Dermis microvascular lymphatic vessel endothelial cell (primary cell): ENCODE measurements at places on chromosomes 1 and 21. TPM values are rescaled to one million over a fixed set of nuclear protein-coding genes. Genes with fewer than 3 reads are reported as not detected.

DYNLT5 gene
- total RNA-seq: 0.51 and 0.77 TPM in 2 replicates

- DNase-seq: peak; percentile 68
Measured at GRCh38 chr1:94801919-94802546, 18.1 kb upstream of the SLC44A3 start.

DNA sequence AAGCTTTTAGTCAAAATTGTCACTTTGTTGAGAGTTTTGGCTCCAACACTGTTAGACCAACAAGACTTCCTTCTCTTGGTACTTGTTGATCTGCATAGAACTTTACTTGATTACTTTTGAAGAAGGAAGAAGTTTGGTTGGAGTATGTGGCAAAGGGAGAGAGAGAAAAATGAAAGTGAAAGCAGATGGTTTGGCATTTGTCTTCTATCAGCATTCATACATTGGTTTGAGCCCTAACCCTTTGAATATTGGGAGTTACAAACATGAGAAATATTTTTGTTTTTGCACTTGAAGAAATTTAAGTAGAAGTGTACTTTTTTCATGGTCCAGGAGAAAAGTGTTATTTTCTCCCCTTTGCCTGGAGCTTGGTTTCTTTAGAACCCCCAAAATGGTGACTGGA lies 169.8 kb downstream of the ADGRL4 start:
- DNase-seq: no peak

KCND3 gene
- 0.13 and 0.38 TPM in 2 replicates for total RNA-seq

MOB3C gene
- 8.6 and 9.9 TPM in 2 replicates for total RNA-seq

GRCh38 chr1:209511169-209511568 lies 72.3 kb upstream of the CAMK1G start:
- DNase-seq: no peak

DNA sequence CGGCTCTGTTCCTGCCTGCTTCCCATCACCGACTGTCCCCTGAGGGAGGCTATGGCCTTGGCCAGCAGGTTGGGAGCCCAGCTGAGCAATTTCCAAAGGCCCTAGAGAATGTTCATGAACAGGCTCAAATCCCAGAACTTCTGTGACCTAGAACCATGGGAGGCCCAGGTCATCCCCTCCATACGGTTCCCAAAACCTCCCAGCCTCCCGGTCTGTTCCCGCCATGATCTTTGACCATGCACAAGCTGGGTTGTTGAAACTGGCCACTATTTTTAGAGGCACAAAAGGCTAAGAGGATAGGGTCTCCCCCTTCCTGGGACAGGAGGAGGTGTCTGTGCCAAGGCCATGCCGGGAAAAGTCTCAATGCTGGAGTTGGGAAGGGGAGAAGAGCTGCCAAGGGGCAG lies 27.5 kb downstream of the EPHA2 start:
- no peak for DNase-seq

GRCh38 chr1:184422490-184423233 lies 35.8 kb downstream of the C1orf21 start:
- DNase-seq: no peak

DNA sequence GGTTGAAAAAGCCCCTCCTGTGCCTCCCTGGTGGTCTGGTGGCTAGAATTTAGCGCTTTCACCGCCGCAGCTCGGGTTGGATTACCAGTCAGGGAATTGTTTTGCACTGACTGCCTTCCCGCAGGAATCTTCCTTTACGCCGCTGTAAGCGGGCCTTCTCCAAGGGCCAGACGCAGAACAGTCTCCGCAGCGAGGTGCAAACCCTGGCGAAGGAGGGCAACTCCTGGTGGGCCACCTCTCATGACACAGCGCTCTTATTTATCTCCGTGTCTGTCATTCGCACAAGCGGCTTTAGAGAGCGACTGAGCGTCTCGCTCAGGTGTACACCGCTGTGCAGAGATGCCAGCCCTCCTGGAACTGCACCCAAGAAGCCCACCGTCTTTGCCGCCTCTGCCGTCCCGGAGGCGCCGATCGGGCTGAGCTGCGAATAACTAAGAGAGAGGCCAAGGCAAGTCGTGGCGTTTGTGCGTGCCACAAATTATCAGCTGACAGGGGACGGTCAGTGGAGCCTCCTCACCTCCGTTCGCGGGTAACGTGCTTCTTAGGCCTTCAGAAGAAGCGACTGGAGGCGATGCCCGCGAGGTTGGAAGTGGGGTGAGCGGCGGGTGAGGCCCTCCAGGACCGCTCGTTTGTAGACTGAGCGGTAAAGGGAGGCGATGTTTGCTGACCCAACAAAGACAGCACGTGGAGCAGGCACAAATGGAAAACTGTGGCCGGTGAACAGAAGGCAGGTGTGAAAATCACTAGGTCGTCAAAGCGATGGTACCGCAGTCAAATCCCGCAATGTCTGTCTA lies 93.5 kb downstream of the PRKAB2 start:
- no peak for DNase-seq

- DNase-seq: no peak
Measured at GRCh38 chr1:198357937-198358336, 182.5 kb downstream of the ATP6V1G3 start.

DNA sequence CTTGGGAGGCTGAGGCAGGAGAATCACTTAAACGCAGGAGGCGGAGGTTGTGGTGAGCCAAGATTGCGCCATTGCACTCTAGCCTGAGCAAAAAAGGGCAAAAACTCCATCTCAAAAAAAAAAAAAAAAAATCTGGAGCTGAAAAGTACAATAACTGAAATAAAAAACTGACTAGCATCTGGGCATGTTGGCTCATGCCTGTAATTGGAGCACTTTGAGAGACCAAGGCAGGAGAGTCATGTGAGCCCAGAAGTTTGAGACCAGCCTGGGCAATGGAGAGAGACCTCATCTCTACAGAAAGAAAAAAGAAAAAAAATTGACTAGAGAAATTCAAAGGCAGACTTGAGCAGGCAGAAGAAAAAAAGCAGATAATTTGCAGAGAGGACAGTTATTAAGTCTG lies 18.1 kb downstream of the CLDN19 start:
- no peak for DNase-seq

DNA sequence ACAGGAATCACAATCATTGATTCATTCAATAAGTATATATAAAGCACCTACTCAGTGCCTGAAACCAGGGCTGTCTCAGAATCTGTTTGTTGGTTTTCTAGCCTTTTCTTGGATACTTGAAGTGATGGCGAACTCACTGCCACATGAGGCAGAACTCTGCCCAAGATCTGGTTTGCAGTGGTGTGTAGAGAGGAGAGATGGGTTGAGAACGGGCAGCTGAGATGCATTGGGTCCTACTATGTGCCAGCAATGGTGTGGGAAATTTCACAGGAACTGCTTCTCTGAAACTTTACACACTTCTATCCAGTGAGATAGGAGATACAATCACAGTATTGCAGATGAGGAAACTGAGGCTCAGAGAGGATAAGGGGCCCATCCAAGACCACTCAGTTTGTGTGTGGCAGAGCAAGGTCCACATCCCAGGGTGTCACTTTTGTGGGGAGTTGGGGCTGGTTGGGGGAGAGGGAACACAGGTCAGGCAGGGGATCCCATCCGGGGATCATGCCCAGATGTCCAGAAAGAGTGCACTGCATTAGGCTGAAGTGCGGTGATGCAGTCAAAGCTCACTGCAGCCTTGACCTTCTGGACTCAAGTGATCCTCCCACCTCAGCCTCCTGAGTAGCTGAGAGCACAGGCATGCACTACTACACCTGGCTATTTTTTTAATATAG lies 83.7 kb upstream of the IFFO2 start:
- DNase-seq: no peak

DNA sequence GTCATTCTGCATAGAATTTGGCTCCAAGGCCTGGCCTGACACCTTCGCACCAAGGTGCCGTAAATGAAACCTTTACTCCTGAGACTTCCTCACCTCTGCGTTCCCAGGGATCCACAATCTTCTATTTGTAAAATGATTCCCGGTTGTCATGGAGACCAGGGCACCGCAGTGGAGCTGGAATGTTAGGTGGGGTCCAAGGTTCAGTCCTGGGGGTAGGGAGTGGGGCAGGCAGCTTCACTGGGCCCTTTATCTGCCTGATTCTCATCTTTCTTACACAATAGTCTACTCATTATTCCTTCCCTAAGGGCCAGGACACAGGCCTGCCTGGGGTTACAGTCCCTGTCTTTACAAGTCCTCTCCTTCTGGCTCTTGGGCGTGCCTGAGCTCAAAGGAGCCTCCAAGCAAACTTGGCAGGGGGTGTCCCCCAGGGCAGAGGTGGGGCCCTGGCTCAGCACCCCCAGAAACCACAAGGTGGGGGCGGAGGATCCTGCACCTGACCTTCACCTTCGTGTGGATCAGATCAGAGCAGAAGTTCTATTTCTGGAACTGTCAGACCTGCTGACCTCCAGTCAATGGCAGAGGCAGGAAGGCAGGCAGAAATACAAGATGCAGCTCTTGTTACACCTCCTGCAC lies 51.1 kb downstream of the RIPK4 start:
- no peak for DNase-seq

DNA sequence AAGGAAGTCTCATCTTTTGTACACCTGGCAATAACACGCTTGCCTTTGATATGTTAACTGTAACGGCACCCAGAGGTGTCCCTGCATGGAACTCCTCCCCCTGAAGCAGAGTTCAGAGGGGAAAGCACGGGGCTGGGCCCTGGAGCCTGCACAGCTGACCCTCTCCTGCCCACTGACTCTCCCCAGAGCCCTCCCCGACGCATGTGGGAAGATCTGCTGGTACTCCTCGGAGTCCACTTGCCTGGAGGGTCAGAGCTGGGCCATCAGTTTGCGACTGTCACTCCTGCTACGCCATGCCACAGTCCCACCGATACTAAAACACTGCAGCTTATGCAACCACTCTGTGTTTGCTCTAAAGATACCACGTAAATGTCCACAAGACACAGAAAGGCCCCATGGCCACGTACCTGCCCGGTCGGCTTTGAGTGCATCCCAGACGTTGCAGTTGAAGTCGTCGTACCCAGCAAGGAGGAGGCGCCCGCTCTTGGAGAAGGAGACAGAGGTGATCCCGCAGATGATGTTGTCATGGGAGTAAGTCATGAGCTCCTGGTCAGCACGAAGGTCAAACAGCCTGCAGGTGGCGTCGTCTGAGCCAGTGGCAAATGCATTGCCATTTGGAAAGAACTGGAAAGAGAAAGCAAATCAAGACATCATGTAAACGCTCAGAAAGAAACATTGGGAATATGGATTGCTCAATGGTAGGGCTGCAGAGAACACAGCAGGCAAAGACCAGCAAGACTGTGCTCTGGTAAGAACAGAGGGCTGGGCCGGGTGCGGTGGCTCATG lies 10.6 kb upstream of the NADK start:
- peak; percentile 36 for DNase-seq

DNA sequence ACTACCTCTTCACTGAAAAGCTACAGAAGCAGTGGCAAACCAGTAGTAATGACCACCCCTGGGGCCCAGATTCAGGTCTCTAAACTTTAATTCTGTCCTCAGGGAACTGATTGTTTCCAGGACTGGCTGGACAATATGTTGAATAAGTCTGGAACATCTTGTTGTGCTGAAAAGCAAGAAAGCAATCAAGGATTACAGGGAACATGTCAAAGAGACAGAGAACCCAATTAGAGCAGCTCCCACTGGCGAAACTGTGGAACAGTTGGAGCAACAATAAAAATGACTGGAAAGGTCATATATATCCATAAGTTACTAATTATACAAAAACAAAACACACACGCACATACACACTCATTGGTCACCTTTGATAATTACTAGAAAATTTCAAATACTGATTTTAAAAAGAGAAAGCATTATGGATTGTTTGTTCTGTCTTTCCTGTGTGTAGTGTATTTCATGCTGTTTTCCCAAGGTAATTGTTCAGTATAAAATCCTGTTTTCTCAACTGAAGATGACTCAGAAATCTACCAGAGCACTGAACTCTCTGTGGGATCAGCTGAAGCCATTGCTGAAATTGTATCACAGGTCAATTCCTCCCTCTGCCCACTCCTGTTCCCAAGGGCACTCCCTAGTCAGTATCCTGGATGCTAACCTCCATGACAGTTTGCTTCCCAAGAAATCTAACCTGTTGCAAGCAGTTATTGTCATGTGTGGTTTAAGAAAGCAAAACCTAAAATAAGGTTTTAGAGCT lies 83.6 kb upstream of the RGS1 start:
- DNase-seq: peak; percentile 76

DNA sequence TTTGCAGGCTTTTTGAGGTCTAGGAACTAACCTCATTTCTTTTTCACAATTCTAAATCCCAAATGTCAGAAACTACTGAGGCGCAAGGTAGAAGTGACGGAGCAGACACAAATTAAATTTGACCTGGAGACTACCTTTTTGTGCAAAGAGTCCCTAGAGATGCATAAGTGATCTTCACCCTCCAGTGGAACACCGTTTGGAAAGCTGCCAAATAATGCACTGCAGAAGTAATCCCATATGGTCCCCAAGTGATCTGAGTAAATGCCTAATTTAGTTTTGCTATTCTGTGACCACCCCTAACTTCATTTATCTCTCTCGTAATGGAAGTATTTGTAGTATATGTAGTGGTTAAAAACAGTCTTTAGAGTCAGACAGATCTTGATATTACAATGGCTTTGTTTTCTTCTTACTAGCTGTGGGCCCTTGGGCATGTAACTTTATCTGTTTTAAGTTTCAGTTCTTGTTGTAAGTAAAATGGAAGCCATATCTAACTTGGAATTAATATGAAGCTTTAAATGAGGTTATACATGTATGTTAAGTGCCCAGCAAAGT lies 70.4 kb upstream of the IPO9 start:
- DNase-seq: no peak

DNA sequence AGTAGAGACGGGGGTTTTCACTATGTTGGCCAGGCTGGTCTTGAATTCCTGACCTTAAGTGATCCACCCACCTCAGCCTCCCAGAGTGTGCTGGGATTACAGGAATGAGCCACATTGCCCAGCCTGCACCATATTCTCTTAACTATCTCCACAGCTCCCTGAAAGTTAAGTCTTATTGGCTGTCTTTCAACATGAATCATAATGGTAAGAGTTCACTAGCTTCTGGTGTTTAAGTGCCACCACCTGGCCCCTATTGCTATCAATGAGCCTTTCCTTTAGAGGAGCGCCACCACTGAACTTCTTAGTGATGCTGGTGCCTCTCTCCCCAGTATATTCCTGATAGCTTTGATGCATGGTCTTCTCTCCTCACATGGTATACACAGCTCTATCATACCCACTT lies 15.7 kb downstream of the ZFYVE9 start:
- no peak for DNase-seq

NEXN gene
- 0.77 and 1.1 TPM in 2 replicates for total RNA-seq

GRCh38 chr1:160474392-160475242 lies 48.4 kb downstream of the SLAMF6 start:
- no peak for DNase-seq

CD1B gene
- not detected in 2 replicates for total RNA-seq

KRTAP11-1 gene
- not detected in 2 replicates for total RNA-seq

TTC3 gene
- 87.8 and 120 TPM in 2 replicates for total RNA-seq

FCRL6 gene
- total RNA-seq: not detected in 2 replicates

SLC30A10 gene
- not detected in 2 replicates for total RNA-seq

- DNase-seq: peak; percentile 1
Measured at GRCh38 chr1:79259390-79260336, 253.1 kb upstream of the ADGRL4 start.

- DNase-seq: no peak
Measured at GRCh38 chr1:202193614-202194327, at the start of gene LGR6. Gene LGR6 (plus strand): TSS chr1:202193799. CDS start chr1:202193990, 191 bp downstream.
